Aorta (tissue), 5 donors: ENCODE measurements at places on chromosomes 6 and 20. TPM values are rescaled to one million over a fixed set of nuclear protein-coding genes. Genes with fewer than 3 reads are reported as not detected.

The BICRAL gene
- 4.8 TPM for polyA plus RNA-seq

The TLDC2 gene
- polyA plus RNA-seq = 4.1 TPM

The ZBTB12 gene
- polyA plus RNA-seq = 3.4 TPM

The KIF25 gene
- polyA plus RNA-seq = 0.79 TPM

The BPIFB2 gene
- not detected for polyA plus RNA-seq

The LTA gene
- polyA plus RNA-seq = not detected

The PDYN gene
- polyA plus RNA-seq = not detected

The CD109 gene
- 1.9 TPM for polyA plus RNA-seq

DNA sequence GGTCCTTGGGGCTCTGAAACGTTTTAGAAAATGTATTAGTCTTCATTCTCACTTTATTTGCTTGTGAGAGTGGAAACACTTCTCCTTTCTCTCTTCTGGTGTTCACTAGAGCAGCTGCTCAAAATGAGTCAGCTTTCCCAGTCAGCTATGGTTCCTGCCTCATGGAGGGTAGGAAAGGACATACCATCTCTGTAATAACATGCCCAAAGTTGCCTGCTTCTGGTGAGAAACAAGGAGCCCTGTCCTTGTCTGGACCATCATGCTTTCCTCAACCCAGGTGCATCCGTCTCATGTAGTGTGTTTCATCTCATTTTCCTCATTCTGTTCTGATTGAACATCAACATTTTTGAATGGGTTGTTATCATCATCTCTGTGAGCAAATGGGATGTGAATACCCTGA lies 17.1 kb upstream of the TINAG start:
- H3K27ac ChIP-seq = no peak overlapping the region
- H3K4me1 ChIP-seq = no peaks in the 10 kb centered on the region
- H3K4me3 ChIP-seq = no peak overlapping the region

DNA sequence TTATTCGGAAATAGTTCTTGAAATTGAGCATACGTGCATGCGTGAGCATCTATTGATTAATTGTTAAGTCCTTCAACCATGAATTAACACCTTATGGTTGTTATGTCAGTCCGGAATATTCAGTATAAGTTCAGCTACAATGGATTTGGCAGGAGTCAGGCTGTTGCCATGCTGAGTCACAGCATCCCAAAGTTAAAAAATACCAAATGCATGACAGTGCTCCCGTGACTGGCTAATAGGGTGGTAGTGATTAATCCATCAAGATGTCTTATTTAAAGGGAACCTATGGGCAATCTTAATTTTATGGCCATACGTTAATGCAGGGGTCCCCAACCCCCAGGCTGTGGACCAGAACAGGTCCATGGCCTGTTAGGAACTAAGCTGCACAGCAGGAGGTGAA lies 10.5 kb downstream of the RAE1 start:
- no peak for DNase-seq
- no peak overlapping the region for H3K4me3 ChIP-seq
- H3K36me3 ChIP-seq = peaks cover 2% of the 10 kb centered on the region
- H3K27me3 ChIP-seq = no peaks in the 10 kb centered on the region

GRCh38 chr6:148177589-148178233 lies 164.9 kb upstream of the SASH1 start:
- no peaks in the 10 kb centered on the region for H3K4me1 ChIP-seq
- no peak overlapping the region for H3K4me3 ChIP-seq
- DNase-seq = peak; percentile 75
- H3K36me3 ChIP-seq = no peaks in the 10 kb centered on the region
- no peak overlapping the region for H3K27ac ChIP-seq

DNA sequence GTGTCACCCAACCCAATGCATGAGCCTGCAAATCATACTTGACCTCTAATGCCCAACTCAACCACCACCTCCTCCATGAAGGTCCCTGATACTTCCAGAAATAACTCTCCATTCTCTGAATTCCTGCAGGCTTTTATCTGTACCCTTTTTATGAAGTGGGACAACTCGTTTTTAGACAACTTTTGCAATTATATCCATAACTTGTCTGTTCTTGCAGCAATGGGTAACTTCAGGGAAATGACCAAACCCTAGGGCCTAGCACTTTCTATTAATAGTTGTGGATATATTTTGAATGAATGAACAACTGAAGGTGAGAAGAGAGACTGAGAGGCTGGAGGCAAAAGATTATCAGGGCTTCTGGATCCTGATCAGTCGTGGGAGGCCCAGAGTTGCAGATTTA lies 236.6 kb upstream of the MOCS1 start:
- no peaks in the 10 kb centered on the region for H3K4me1 ChIP-seq
- DNase-seq = no peak
- no peak overlapping the region for H3K4me3 ChIP-seq
- H3K27ac ChIP-seq = no peak overlapping the region

DNA sequence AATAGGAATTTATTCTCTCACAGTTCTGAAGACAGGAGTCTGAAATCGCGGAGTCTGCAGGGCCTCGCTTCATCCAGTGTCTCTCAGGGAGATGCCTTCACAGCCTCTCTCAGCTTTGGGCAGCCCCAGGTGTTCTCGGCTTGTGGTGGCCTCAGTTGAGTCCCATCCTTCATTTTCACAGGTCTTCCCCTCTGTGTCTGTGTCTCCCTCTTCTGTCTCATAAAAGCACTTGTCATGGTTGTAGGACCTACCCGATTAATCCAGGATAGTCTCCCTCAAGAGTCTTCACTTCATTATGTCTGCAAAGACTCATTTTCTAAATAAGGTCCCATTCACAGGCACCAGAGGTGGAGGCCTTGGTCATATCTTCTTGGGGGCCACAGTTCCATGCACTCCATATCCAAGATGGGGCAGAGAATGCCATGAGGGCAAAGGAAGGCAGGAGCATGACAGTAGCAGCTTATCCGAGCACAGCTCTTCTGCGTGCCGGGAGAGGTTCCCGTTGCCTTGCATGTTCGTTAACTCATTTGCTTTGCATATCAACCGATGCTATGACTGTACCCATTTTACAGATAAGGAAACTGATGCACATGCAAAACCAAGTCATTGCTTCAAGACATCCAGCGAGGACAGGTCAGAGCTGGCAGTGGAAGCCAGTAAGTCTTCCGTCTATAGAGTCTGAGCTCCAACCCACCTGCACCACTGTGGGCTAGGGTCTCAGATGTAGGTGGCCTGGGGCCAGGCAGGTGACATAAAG lies 363.8 kb upstream of the SULF2 start:
- H3K27ac ChIP-seq = no peak overlapping the region
- H3K4me3 ChIP-seq = no peak overlapping the region
- no peaks in the 10 kb centered on the region for H3K27me3 ChIP-seq

- H3K4me3 ChIP-seq = no peak overlapping the region
- no peak for DNase-seq
- no peaks in the 10 kb centered on the region for H3K4me1 ChIP-seq
- no peaks in the 10 kb centered on the region for H3K36me3 ChIP-seq
Observed at GRCh38 chr6:131910219-131910589, 41.0 kb downstream of the CCN2 start.

DNA sequence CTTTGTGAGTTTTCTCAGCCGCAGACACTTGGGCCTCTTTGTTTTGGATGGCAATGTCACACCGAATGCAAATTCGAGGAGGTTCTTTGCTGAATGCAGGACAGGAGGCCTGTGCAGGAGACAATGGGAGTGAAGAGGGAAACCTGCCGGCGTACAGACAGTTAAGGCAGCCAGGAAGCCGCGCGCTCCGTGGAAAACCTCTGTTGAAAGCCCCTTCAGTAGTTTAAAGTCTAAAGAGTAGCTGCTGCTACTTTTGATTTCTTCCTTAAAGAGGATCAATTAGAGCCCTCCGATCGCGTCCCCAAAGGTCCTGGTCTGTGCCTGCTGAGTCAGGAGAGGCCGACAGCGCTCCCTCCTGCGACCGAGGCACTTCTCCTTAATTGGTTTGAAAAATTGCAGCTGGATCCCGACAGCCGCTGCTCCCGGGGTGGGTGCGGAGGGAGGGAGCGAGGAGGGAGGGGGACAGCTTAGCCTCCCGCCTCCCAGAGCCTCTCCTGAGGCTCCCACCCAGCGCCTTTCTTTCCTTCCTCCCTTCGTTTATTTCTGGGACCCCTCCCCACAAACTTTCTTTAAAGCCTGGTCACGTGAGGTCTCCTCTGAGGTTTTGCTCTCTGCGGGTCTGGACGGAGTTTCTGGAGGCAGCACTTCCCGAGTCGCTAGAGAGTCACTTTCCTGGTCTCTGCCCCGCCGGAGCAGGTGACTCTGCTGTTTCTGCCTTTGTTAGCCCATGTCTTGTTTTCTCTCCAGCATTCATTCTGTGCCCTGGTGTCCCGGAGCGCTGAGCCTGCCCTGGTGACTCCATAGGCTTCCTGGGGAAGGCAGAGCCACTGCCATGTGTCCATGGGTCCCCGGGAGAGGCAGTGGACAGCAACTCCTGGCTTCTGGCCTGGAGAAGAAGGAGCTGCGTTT lies 22.3 kb upstream of the RPP40 start:
- H3K36me3 ChIP-seq = no peaks in the 10 kb centered on the region
- H3K27ac ChIP-seq = no peak overlapping the region
- no peaks in the 10 kb centered on the region for H3K4me1 ChIP-seq
- H3K27me3 ChIP-seq = no peaks in the 10 kb centered on the region
- peak; percentile 77 for DNase-seq
- peak overlapping the region; percentile 96 for H3K4me3 ChIP-seq

DNA sequence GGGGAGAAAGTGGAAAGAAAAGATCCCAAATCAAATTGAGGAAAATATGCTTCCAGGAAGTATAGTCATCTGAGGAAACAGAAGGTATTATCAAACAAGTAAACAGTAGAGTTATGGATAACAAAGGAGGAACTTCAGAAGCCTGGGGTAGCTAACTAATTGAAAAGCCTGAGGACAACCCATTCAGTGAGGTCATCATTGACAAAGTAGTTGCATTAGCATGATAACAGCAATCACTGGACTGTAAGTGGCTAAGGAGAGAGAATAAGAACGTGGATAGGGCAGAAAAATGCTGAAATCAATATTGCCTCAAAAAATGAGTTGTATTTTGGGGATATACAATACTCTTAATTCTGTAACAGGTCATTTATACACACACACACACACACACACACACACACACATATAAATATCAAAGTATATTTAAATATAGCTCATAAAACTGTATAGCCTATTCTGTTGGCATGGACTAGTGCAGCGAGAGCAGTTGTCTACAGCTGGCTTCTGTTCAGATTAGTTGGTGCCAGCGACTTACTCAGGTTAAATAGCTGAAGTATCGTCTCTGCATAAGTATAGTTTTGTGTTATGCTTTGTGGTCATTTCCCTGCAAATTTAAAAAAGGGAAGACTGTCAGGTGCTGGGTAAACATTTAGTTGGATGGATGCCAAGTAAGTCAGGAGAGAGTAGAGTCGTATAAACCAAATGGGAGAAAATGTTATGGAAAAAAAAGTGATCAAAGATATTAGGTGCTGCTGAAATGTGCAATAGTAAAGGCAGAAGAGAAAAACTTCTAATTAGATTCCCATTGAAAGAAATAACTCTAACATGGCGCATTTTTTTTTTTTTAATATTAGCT lies 33.8 kb upstream of the CTAGE9 start:
- no peak for DNase-seq
- no peaks in the 10 kb centered on the region for H3K36me3 ChIP-seq
- H3K27ac ChIP-seq = no peak overlapping the region
- no peaks in the 10 kb centered on the region for H3K4me1 ChIP-seq
- no peak overlapping the region for H3K4me3 ChIP-seq

DNA sequence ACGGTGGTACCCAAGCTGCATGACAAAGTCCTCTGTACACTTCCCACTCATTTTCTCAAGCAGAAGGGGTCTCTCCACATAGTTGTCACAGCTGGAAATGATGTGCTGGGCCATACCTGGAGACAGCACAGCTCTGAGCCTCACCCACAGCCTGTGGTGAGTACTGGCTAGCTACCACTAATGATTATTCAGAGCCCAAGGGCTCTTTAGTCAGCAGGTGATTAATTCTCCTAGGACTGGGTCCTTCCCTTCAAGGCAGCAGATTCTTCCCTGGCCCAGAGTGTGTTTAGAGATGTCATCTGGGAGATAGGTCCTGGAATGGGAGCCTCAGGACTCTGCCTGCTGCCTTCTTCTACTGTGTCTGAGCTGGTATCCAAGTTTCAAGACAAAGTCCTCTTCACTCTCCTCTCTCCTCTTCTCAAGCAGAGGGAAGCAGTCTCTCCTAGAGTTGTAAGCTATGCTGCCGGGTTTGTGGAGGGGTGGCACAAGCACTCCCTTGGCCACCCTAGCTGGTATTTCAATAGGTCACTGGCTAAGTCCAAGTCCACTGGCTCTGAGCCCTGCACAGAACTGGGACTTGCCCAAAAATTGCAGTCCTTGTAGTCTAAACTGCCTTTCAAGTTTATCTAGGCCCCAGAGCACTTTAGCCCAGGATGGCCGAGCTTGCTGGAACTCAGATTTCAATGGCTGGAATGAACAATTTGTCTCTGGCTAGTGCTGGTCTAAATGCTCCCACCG lies 49.8 kb upstream of the VGLL2 start:
- DNase-seq = no peak
- no peaks in the 10 kb centered on the region for H3K27me3 ChIP-seq

- no peaks in the 10 kb centered on the region for H3K27me3 ChIP-seq
- no peaks in the 10 kb centered on the region for H3K36me3 ChIP-seq
- H3K4me3 ChIP-seq = no peak overlapping the region
- no peaks in the 10 kb centered on the region for H3K4me1 ChIP-seq
Observed at GRCh38 chr6:118905851-118906250, 11.9 kb downstream of the ASF1A start.

DNA sequence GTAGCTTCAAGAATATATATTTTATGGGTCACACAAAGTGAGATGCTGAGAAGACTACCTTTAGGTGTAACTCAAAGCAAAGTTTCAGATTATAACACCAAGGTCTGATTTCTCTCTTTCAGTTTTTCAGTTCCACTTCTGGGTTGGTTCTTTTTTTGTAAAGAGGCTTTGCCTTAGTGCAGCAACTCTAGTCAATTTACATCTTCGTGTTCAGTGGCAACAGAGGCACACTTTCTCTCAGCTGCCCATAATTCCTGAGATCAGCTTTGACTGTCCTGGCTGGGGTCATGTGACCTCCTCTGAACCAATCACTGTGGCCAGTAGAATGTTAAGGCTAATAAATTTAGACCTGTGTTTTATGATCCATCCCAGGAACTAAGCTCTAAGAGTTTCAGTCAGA lies 120.2 kb downstream of the TINAG start:
- H3K27ac ChIP-seq = no peak overlapping the region
- no peak overlapping the region for H3K4me3 ChIP-seq
- H3K27me3 ChIP-seq = no peaks in the 10 kb centered on the region
- H3K36me3 ChIP-seq = no peaks in the 10 kb centered on the region

GRCh38 chr20:51462566-51463276 lies 79.8 kb downstream of the NFATC2 start:
- H3K27me3 ChIP-seq = no peaks in the 10 kb centered on the region
- peak; percentile 77 for DNase-seq
- H3K4me3 ChIP-seq = no peak overlapping the region
- no peaks in the 10 kb centered on the region for H3K36me3 ChIP-seq
